Activated CD4-positive, alpha-beta T cell treated with anti-CD3 and anti-CD28 coated beads, Interleukin-10, Interleukin-2, amounts not matched to agents 100 ng/mL and 50 ng/mL, durations not matched to agents 16 hours and 8 hours (primary cell): ENCODE measurements at places on chromosomes 7 and 10.

DNA sequence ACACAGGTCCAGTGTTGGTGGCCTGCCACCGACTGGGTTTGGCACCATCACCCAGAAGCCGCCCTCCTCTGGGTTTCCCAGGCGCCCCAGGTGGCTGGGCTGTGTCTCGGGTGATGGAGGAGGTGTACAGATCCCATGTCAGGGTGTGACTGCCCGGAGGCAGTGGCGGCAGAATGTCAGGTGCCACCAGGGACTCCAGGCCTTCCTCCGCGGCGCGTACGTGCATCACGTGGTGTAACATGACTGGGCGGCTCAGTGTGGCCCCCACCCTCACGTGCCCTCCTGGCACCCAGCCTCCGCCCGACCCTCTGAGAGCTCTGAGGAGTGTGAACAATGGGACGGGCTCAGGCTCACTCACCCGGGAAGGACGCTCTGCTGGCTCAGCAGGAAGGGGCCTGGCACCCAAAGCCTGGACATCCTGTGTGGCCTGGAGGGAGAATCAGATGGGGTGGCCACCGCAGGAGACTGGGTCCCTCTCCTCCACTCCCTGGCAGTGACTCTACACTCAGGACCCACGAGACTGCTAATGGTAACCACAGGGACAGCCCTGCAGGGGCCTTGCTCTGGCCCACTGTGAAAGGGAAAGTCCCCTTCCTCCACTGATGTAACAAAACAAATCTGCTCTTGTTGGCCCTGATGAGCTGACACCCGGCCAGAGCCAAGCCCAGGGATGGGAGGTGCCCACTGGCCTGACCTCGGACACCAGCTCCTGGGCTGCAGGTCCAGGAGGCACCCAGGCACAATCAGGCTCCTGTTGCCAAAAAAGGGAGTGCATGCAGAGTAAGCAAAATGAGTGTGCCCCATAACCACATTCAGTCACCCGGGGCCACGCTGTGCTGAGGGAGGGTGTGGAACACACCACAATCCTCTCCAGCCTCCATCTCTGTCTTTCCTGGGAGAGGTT is 164.8 kb downstream of the PRKAG2 start:
- DNase-seq: peak; percentile 15

DNA sequence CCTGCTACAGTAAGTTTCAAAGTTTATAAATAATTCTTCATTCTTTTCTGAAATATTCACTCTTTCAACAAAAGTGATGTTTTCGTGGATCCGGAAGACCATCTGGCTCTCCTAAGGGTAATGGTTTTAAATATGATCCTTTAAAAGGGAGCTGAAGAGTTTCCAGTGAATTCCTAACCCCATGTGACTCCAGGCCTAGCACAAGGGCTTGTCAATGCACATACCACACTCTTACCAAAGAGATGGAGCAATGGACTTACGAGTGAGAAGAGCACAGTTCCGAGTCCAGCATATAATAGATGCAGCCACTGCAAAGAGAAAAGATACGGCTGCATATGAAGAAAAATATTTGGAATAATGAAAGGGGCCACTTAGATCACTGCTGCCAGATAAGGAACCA is 32.1 kb upstream of the GATAD1 start:
- no peak for DNase-seq

DNA sequence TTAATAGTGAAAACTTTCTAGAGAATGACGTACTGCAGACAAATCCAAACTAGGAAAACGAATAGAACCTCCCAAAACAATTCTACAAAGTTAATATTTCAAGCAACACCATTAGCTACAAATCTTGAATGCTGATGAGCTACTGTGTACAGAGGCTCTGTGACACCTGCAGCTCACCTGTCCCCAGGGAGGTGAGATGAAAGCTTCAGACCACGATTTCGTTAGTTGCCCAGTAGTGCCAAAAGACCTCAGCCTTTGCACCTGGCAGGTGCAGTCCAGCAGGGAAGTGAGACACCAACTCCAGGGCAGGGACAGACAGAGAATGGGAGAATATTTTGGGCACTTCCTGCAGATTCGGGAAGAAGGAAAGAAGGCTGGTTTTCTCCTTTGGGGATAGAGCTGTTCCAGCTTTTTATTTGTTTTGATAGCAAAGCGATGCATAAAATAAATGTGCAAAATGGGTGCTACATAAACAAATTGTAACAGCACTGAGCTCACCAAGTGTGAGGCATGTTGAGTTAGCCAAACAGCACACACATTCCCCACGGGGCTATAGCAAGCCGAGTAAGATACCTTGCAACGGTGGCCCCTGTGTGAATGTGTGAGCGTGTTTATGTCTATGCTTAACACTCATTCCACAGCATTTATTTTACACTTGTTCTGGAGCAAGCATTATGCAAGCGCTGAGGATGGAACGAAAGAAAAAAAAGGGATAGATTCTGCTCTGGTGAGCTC is 1024.8 kb upstream of the AUTS2 start:
- no peak for DNase-seq

GRCh38 chr7:93014410-93014809 is 103.4 kb downstream of the SAMD9 start:
- DNase-seq: no peak

DNA sequence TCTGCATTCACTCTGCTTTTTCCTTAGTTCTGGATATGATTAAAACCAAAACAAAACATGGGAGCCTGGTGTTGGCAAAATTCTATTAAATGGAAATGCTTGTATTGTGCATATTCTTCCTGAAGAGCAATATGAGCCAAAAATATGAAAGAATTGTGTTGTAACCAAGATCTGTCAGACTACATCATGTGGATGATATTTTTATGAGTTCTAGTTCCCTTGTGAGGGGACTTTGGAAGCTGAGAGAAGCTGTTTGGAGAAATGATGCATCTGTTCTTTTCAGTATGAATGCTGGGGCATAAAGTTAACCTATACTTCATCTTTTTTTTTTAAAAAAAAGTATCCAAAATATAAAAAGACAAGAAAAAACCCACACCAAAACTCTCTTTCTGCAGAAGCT is 782.7 kb downstream of the ANKRD7 start:
- no peak for DNase-seq
